ENCODE measurements at places on chromosomes 2 and 18.

DNA sequence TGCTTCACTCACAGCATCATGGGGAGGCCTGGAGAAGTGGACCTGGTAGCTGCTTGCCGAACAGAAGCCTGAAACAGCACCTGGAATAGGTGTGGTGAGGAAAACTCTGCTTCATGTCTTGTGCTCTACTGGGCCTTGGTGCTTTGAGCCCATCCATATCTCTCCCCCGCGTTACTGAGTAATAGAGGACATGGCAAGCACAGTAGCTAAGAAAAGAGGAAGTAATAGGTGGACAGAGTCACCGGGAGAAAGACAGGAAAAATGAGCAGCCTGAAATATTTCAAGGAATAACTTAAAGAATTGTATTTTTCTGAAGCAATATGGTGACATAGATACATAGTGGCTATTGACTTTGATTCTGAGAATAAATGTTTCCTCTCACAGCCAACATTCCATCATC is 14.0 kb upstream of the HNMT start:
- no peak for DNase-seq

DNA sequence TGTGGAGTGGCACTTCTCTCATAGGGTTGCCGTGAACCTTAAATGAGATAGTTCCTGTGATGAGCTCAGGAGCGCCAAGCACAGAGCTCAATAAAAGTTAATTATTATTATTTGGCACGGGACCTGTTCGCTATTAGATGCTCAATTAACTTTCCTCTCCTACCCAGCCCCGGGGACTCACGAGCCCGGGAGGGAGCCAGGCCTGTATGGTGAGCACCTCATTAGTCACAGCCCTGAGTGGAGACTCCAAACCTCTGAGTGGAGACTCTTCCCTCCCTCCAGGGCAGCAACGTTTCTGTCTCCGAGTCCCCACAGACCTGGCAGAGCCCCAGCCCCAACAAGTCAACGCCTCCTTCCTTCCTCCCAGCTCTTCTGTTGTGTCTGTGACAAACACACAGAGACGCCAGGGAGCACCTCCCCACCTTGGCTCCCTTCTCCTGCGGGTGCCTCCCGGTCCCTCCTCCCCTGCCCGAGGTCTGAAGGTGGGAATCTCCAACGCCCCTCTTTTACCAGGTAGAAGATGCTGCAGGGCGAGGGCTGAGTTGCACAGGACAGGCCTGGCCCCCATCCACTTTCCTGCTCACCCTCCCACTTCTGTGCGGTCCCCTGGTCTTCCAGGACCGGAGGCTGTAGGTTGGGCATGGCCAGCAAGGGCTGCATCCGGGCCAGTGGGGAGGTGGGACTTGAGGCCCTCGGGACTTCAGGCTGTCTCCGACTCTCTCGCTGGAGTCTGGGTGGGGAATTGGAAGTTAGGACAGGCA is 52.7 kb upstream of the ODC1 start:
- DNase-seq, result no peak

DNA sequence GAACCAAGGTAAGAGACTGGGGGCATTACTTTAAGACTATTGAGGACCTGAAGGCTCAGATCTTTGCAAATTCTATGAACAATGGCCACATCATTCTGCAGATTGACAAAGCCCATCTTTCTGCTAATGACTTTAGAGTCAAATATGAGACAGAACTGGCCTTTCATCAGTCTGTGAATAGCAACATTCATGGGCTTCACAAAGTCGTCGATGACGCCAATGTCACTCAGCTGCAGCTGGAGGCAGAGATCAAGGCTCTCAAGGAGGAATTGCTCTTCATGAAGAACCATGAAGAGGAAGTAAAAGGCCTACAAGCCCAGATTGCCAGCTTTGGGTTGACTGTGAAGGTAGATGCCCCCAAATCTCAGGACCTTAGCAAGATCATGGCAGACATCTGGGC is 43.8 kb upstream of the SLC4A10 start:
- DNase-seq, result no peak

GRCh38 chr2:99631700-99632099 is 141.9 kb upstream of the REV1 start:
- no peak for DNase-seq

GRCh38 chr2:204835786-204836185 is 290.5 kb downstream of the PARD3B start:
- DNase-seq, result no peak

- DNase-seq, result no peak
These were observed 29.4 kb downstream of the ITM2C start for GRCh38 chr2:230893841-230894781.

All from CD4-positive, alpha-beta T cell treated with Interleukin-10 for 1 hour (primary cell).